ENCODE measurements at places on chromosomes 2 and 18.
A peak's percentile ranks its signal among the peaks of the same experiment; 100 is the strongest.

DNA sequence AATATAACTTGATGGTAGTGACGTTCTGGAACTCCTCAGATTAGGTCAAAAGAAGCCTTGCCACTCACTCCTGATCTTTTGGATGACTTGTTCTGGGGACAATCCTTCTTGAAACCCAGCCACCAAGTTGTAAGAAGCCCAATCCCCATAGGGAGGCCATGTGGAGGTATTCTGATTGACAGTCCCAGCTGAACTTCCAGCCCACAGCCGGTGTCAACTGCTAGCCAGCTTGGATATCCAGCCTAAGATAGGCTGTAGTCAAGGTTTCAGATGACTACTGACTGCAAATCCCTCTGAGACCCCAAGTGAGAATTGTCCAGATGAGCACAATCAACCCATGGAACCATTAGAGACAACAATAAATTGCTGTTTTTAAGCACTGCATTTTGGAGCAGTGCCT is 31.4 kb downstream of the EIF2AK2 start:
- DNase-seq, result no peak

DNA sequence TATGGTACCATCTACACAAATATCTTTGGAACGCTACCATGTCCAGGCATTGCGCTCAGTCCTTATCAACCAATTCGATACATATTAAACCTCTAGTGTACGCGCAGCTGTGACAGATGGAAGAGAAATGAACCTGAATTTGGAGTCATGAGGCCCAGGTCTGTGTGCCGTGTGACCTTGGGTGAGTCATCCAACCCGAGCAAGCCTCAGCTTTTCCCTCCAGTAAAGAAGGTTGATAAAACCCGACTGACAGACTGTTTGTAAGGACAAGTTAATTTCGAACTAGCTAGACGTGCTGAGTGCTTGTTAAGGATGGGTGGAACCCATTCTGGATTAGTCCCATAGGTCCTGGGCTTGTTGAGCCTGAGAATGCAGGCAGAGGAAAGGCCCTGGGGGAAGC is 28.2 kb downstream of the GREB1 start:
- DNase-seq, result no peak

- no peak for DNase-seq
Measured at GRCh38 chr2:240383871-240384700, 51.4 kb upstream of the GPC1 start.

DNA sequence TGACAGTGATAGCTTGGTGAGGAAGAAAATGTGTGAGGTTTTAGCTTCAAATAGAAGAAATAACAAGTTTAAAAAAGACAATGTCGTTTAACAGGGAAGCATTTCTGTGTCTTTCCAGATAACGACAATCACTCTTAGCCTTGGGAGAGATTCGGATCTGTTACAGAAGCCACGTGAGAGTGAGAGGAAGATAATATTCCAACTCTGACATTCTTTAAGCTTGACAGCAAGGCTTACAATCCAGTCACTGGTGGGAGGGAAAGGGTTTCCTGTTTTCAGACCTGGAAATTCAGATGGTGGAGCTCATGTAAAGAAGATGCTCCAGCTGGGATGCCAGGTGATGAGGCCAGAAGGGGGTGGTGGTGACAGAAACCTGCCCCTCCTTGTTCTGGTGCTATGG is 30.8 kb downstream of the FBXO48 start:
- DNase-seq, result peak; percentile 14

DNA sequence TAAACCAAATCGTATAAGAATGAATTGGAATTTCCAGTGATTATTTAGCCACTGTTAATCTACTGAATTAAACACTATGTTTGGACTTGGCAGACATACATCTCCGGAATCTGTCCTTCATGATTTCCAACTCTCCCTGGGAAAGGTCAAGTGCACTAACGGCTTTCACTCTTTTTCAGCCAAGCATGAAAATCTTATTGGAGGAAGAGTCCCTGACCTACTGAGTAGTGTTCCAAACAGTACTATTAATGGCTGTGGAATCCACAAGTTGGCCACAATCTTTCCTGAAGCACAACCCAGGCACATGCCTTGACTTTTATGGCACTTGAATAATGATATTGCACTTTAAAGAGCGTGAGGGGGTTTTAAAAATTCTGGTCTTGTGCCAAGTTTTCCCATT is 318.9 kb upstream of the RND3 start:
- DNase-seq, result peak; percentile 39

DNA sequence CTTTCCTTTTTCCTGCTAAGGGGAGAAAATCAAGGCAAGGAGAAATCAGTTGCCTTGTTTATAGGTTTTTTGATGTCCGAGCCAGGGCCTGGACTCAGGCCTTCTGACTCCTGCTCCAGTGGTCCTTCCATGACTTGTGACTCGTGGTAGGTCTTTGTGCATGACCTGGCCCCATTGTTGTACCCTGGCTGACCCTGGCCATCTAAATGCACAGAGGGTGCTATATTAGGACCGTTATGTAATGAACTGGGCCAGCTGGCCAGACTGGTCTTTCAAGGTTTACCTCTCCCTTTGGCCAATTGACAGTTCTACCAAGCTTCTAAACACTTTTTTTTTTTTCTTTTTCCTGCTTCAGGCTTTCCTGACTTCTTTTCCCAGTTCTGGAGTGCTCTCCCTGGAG is 81.1 kb downstream of the SETBP1 start:
- no peak for DNase-seq
